ENCODE measurements at places on chromosomes 2 and 18.
A peak's percentile ranks its signal among the peaks of the same experiment; 100 is the strongest.

GRCh38 chr2:172196768-172197431 is 94.2 kb upstream of the DLX2 start:
- no peak for DNase-seq

DNA sequence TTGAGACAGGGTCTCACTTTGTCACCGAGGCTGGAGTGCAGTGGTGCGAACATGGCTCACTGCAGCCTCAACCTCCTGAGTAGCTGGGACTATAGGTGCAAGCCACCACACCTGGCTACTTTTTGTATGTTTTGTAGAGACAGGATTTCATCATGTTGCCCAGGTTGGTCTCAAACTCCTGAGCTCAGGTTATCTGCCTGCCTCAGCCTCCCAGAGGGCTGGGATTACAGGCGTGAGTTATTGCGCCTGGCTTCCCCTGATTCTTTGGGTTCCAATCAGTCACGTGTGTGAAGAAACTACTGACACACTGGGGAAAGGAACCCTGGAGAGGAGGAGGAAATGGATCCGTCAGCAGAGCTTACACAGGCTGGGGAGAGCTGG is 22.3 kb upstream of the RAB10 start:
- no peak for DNase-seq

- no peak for DNase-seq
Observed at GRCh38 chr2:74201596-74201995, 3.2 kb downstream of the MTHFD2 start.

- no peak for DNase-seq
Observed at GRCh38 chr2:62455957-62456692, 49.9 kb downstream of the TMEM17 start.

- DNase-seq = no peak
Observed at GRCh38 chr2:120230515-120231471, 7.6 kb upstream of the TMEM185B start.

- DNase-seq = peak; percentile 20
Observed at GRCh38 chr18:8609659-8610458, 622 bp downstream of the RAB12 start.

DNA sequence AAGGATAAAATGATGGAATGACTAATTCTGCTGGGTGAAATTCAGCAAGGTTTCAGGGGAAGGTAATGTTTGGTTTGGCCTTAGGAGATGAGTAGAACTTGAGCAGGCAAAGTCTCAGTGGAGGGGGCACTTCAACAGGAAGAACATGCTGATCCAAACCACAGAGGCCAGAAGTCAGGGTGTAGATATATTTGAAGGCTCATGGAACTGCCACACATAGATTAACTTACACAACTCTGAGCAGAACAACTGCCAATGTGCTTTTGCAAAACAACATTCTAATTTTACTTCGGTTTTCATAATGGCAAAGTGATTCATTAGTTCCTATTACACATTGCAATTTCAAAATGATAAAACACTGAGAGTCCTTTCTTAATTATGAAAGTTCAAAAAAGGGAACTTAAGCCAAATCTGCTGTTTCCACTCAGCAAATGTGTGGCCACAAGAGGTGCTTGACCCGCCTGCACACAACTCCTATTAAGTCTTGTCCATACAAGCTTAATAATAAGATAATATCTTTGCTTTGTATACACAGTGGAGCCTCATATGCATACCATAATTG is 284.8 kb downstream of the MREG start:
- DNase-seq = no peak

GRCh38 chr2:48674933-48675332 is 57.3 kb downstream of the GTF2A1L start:
- no peak for DNase-seq
